ENCODE measurements at places on chromosomes 2 and 18.
A peak's percentile ranks its signal among the peaks of the same experiment; 100 is the strongest.

DNA sequence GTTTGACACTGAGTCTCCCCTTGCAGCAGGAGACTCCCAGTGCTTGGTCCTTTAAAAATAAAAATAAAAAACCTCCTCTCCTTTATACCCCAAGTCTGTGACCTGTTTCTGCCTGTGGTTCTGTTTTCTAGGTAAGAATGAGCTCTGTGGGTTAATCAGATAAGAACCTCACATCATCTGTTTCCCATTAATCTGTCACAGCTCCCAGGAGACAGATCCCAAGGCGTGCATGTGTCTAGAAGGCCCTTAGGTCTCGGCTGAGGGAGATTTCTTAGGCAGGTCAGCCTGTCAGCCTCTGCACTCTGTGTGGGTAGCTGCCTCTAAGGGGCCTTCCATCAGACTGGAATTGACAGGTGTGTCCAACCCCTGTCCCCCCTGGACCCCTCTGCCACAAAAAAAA is 80.7 kb downstream of the FHOD3 start:
- no peak for DNase-seq

GRCh38 chr2:224147174-224147573 is 108.1 kb upstream of the SERPINE2 start:
- DNase-seq: no peak

DNA sequence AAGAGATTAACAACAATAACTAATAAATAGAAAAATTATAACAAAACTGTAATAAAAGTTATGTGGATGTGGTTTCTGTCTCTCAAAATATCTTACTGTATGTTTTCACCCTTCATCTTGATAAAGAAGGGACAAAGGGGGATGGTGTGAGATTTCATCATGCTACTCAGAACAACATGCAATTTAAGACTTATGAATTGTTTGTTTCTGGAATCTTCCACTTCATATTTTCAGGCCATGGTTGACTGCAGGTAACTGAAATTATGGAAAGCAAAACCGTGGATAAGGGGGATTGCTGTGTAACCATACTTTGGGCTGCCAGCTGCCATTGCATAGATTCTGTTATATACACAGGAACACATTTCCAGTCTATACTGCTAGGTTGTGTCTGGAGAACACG is 45.6 kb downstream of the NEB start:
- no peak for DNase-seq

- no peak for DNase-seq
Measured at GRCh38 chr2:144382849-144383248, 137.1 kb downstream of the ZEB2 start.

DNA sequence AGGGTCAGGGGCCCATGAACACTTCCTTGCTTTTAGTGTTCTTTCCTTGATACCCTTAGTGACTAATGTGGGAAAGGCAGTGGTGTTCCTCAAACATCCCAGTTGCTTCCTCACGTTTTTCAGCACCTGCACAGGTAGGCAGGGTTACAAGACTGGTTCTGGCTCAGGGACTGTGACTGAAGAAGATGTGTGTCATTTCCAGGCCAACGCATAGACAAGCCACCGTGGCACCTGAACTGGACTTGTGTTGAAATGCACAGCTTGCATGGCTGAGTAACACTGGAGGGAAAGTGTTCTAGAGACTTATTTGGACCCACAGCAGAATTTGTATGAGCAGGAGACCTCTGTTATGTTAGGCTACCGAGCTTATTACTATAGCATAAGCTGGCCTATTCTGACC is 107.9 kb downstream of the SPOPL start:
- DNase-seq: no peak

- no peak for DNase-seq
Measured at GRCh38 chr2:128374001-128374710, 55.5 kb upstream of the HS6ST1 start.

DNA sequence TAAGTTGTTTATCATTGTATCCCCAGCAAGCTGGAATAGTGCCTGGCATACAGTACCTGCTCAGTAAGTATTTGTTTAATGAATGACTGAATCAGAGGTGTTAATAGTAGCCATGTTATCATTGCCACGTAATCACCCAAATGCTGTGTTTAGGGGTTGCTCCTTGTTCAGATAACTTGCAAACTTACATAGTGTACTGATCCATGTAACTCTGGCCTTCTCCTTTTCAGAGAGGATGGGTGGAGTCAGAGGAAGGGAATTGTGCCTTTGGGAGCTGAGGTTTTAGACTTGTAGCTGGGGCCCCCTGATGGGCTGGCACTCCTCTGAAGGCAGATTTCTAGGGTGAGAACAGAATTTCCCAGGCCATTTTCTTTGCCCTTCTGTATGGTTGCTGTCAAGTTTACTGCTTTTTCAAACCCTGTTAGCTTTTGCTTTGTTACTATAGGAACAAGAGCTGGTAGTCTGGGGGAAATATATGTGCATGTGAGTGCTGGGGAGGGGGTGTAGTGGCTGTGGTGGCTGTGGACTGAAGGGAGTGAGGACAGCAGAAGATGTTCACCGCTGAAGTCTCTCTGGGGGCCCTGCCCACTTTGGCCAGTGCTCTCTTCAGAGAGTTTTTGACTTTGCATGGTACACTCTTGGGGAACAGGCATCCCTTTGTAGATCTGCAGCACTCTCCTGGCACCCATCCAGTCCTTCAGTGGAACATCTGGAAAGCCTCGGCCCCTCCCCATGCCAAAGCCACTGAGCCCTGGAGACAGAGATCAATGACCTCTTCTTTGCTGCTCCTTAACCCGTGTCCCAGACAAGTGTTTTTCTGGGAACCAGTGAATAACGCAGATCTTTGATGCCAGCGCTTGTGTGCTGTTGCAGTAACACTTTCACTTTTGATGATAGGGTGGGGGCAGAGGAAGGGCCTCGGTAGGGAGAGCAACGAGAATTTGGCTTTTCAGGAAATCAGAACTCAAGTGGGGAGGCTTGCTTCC is 209.0 kb downstream of the PRKCE start:
- DNase-seq: no peak

DNA sequence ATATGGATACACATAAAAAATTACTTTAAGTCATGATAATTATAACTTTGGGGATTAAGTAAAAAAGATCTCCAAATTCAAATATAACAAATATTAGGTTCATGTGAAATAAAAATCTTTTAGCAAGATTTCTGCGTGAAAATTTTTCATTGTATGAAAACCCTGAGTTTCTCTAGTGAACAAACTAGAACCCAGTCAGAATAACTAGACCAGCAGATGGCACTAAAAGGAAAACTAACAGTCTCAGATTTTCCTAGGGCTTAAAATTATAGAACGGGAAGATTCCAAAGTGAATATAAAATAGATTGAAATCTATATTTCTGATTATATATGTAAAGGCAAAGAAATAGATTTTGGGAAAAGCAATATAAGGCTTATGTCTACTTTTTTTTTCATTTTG is 43.3 kb downstream of the TMEM200C start:
- DNase-seq: no peak

GRCh38 chr2:242040681-242041080 is 171.2 kb downstream of the RTP5 start:
- DNase-seq: no peak

GRCh38 chr2:167987558-167987957 is 259.8 kb downstream of the STK39 start:
- DNase-seq: no peak

GRCh38 chr2:230751062-230751461 is 38.4 kb downstream of the CAB39 start:
- DNase-seq: no peak

DNA sequence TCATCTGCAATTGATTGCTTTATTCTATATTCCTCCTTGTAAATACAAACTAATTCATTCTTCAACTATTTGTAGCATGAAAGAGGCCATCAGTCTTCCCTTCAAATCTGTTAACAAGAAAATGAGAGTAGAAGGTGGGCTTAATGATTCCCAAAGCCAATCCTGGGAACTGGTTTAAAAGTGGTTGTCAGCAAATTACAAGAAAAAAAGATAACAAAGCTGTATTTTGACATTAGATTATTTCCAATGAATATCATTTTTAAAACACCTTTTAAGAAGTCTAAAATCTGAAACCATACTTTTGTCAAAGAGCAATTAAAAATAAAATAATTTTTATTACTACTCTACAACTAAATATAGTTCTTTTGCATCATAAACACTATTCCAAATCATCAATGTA is 139.2 kb downstream of the DYM start:
- DNase-seq: no peak

DNA sequence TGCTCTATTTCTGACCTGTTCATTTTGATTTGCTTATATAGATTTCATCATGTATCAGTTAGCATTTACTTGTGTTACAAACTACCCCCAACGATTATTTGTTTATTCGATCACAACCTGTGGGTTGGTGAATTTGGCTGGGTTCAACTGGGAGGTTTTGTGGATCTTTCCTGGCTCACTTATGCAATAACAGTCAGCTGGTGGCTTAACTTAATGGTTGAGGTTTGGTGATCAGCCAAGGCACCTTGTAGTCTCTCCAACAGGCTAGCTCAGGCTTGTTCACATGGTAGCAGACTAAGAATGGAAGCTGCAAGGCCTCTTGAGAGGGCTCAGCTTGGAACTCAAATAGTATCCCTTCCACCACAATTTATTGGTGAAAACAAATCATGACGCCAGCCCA is 5.4 kb upstream of the PUM2 start:
- no peak for DNase-seq

DNA sequence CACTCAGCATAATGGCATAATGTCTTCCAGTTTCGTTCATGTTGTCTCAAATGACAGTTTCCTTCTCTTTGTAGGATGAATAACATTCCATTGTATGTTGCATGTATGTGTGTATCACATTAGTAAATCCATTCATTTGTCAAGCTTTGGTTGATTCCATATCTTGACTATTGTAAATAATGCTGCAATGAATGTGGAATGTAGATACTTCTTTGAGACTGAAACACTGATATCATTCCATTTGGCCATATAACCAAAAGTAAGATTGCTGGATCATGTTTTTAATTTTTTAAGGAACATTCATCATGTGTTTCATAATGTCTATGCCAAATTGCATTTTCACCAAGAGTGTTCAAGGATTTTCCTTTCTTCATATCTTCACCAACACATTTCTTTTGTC is 1711.4 kb upstream of the PIK3C3 start:
- no peak for DNase-seq

- peak; percentile 100 for DNase-seq
Measured at GRCh38 chr2:64751286-64752260, 97.9 kb upstream of the SERTAD2 start.

DNA sequence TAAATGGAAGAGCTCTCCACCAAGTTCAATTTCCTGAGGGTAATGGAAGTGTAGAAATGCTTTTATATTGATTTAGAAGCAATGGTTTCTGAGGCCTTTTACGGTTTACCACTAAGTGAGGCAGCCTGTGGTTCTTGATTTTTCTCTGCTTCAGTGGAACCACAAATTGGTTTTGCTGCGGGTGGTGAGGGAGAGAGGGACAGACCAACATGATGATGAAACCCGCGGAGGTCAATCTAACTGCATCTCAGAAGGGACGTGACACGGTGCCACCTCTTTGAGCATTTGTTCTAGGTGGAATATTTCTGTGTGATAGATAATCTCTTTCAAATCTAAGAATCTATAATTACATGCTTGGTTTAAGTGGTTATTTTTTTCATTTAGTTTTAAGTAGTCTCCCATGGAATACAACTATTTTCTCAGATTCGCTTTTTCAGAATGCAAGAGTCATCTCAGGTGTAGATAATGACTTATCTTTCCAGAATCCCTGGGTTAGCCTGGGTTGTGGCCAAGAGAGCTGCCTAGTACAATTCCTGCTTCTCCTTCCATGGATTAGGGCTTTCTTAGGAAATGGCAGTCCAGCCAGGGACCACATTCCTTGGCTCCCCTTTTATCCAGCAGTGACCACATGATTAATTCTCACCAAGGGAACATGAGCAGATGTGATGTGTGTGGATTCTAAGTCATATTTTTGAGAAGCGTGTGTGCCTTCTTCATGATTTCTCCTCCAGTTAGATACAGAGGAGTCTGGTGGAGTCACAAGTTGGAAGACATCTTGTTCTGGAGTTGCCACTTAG is 52.5 kb downstream of the KCNE4 start:
- no peak for DNase-seq

DNA sequence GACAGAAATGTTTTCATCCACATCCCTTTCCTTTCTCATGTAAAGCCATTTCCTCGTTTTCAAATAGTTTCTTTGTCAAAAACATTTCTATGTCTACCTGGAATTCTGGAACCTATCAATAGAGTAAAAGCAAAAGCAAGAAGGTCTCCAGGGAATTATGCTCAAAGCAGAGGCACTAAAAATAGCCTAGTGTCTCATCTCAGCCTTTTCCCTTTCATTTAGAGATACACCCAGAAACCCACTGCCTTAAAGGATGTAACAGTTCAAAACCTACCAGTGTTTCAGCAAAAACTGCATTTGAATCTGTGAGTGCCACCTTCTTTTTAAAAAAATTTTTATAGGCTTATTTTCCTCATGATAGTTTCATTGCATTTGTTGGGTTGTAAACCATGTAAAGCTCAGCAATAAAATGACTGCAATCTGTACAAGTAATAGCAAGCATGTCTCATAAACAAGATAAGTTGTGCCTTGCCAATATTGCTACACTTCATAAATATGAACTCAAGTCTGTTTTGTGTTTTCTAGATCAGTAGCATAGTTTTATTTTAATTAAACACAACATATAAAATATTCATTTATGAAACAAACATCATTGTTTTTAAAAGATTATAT is 927.3 kb upstream of the ACVR2A start:
- no peak for DNase-seq

DNA sequence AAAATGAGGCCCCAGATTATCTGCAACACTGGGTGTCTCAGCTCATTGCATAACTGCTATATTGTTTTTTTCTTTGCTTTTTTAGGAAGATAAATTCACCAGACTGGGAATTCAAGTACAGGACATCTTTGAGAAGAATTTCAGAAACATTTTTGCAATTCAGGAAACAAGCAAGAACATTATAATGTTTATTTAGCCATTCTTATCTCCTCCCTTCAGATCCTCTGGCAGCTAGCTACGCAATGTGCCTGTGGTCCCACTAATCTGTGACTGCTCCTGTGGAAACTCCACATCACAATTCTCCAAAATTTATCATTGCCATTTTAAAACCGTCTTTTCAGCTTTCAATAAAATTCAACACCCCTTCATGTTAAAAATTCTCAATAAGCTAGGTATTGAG is 126.8 kb downstream of the SP100 start:
- no peak for DNase-seq

- DNase-seq: no peak
Measured at GRCh38 chr2:86789687-86790133, 1.0 kb downstream of the CD8A start.

Data from NCI-H1417 treated with DMSO at 0.1 percent for 48 hours (cell line).